Right renal pelvis (tissue), 4 donors: ENCODE measurements at places on chromosomes 11 and 22. TPM values are rescaled to one million over a fixed set of nuclear protein-coding genes. Genes with fewer than 3 reads are reported as not detected.

GRCh38 chr11:73225001-73225686, 7.1 kb downstream of the P2RY2 start:
- DNase-seq: no peak

DNA sequence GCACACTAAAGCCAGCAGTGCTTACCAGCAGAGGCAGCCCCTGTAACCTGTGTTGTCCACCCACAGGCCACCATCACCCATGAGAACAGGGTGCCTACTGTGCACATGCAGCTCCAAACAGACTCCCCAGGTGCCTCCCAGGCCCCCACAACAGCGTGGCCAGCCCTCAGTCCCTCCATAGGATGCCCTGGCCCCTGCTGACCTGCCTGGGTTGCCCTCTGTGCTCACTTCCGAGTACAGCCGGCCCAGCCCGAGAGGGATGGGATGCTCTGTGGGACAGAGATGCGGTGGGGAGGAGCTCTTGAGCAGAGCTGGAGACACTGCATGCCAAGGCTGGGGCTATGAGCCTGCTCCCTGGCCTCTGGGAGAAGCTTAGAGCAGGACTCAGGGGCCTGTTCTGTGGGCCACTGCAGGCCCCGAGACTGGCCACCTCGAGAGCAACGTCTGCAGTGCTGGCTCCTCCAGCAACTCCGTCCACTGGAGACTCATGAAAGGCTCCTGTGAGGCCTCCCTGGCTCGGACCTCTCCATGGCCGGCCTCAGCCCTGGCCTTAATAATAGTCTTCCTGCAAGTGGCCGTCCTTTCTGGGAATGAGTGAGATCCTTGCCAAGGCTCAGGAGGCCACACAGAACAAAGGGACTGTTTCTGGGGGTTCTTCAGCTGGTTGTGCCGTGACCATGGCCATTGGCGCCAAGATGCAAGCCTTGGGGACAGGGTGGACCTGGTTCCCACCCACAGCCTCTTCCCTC, 27.0 kb downstream of the FADS2 start:
- DNase-seq: no peak

- no peak for DNase-seq
Observed at GRCh38 chr11:11558826-11559225, 63.0 kb downstream of the GALNT18 start.

WNT11 gene
- polyA plus RNA-seq: 28.1 TPM

- no peak for DNase-seq
Observed at GRCh38 chr11:118194835-118195627, 18.6 kb upstream of the SCN2B start.

DNA sequence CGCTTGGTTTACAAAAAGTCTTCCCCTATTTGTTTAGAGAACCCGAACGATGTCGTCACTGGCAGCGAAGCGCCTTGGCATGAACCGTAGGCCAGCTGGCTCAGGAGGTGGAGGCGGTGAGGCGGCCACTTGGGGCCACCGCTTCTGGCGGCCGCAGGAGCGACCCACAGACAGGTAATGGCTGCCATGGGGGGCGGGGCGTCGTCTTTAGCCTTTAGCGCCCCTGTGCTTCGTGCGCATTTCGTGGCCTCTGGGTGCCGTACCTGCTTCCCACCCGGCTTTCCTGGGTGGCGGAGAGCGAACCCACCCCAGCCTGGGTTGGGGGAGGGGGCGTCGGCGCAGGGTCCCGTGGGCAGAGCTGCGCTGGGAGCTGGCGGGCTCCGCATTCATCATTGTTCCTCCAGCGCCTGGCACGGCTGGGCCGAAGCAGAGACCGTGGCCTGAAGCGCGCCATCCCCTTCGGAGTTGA, 469 bp upstream of the OSBP2 start:
- DNase-seq: peak; percentile 49

GRCh38 chr11:78773077-78773476, 198.4 kb upstream of the NARS2 start:
- no peak for DNase-seq

- no peak for DNase-seq
Observed at GRCh38 chr22:41745968-41746367, 46.7 kb downstream of the MEI1 start.

MS4A12 gene
- polyA plus RNA-seq: not detected

GRCh38 chr11:99841885-99842284, 821.1 kb downstream of the CNTN5 start:
- DNase-seq: no peak

GRCh38 chr11:104324276-104324675, 160.3 kb upstream of the PDGFD start:
- no peak for DNase-seq

- DNase-seq: no peak
Observed at GRCh38 chr22:40932396-40932795, 18.8 kb upstream of the RBX1 start.

- DNase-seq: no peak
Observed at GRCh38 chr22:42560781-42561180, 7.0 kb downstream of the SERHL2 start.

GRCh38 chr22:39535357-39535725, 2.8 kb upstream of the RPS19BP1 start:
- DNase-seq: no peak

DNA sequence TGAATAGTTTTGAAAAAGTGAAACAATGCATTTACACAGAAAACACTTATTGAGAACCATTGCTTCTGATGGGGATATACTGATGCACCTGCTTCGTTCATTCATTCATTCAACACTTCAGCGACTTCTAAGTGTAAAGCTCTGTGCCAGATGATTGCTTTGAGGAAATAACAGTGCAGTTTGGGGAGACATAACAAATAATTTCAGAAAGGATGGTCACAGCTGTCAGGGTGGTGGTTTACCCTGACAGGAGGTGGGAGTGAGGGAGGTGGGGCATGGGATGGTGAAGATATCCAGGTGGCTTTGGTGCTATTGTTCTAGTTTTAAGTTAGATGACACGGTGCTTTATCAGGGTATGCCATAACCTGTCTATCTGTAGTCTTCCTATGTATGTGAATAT, 344.1 kb downstream of the LARGE1 start:
- DNase-seq: no peak

DNA sequence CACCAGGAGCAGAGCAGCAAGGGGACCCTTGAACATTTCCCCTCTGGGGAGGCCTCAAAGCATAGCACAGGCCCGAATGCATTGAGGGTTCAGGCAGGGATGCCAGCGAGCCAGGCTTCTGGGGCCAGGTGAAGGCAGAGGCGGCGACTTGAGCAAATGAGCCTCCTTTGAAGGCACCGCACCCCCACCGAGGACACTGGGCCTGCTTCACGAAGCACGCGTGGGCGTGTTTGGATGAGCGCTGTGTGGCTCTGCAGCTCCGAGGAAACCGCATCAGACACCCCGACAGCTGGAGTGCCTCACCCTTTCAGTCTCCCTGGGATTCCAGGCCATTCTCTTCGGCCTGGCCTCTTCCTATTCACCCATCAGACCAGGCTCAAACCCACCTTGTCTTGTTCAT, 301.8 kb downstream of the NTM start:
- DNase-seq: no peak

- no peak for DNase-seq
Observed at GRCh38 chr11:119366690-119367620, 14.5 kb downstream of the USP2 start.

OR51A2 gene
- polyA plus RNA-seq: not detected

GRCh38 chr11:2369320-2369719, 7.8 kb upstream of the CD81 start:
- no peak for DNase-seq
